ENCODE measurements at places on chromosomes 3 and 15. TPM values are rescaled to one million over a fixed set of nuclear protein-coding genes. Genes with fewer than 3 reads are reported as not detected.

DNA sequence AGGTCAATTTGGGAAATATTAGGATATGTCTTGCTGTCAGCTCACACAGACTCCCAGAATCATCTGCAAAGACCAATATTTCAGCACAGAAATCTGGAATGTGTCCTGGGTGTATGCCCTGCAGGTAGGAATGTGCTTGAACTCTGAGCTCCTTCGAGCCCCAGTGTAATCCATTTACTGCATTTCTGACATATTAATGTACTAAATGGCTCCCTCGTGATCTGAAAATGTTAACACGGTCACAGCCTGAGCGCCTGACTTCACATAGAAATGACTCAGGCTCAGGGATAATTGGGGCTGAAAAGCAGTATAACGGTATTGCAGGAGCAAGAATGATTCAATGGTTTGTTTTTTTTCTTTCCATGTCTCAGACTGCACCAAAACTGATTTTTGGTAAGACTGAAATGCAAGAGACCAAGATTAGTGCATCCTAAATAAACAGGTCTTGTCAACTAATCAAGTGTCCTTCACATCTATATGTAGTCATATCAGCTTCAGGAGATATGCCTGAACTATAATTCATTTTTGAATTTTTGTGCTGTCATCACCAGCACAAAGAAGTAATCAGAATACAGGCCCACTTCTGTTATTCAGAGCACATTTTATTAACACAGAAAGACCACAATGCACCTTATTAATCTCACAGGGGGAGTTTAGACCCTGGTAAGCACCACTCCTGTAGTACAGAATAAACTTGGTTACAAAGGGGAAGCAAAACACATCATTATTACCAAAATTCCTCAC is 49.8 kb downstream of the DCLK3 start:
- no peak for DNase-seq

- no peak for DNase-seq
These were observed 3.2 kb downstream of the LAMP3 start for GRCh38 chr3:183159333-183159732.

GRCh38 chr3:82676356-82677026 is 915.0 kb upstream of the GBE1 start:
- no peak for DNase-seq

DNA sequence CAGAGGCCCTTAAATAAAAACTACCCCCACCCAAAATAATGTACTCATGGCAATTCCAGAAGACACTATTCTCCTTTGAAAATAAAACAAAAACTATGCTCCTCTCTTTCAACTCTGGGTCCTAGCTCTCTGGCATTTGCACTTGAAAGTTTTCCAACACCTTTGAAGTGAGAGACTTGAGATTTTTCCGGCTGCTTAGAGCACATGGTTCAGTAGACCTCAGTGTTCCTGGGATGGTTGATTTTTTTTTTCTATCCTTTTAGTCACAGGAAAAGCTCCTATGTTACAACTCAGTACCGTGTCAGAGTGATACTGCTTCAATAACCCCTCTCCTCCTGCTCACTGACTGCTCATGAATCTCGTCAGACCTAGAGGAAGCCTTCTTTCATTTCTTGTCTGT is 118.3 kb upstream of the TUSC7 start:
- no peak for DNase-seq

Gene PTX3
- 2.9 TPM for polyA plus RNA-seq

Gene IL17RB
- polyA plus RNA-seq: 16.7 TPM

All from renal cortex interstitium (tissue), 15 donors.